ENCODE measurements at places on chromosomes 5 and 9.

- DNase-seq = no peak
Observed at GRCh38 chr9:132723809-132724208, 53.5 kb downstream of the GTF3C4 start.

DNA sequence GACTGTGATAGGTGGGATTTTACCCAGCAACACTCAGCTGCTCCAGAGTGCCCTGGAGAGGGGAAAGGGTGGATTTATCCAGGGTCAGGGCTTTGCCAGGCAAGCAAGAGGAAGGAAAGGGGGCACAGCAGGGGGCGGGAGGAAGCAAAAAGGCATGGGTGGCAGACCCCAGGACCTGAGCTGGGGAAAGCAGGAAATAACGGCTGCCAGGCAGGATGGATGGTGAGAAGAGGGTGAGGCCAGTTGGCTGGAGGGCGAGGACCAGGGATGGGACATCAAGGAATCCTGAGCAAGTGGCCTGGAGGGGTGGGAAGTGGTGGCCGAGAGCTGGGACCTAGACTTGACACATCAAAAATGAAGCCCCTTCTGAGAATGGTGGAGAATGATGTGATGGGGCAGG, 64.2 kb downstream of the DUSP1 start:
- DNase-seq = no peak

- no peak for DNase-seq
Observed at GRCh38 chr5:119028575-119028974, 40.2 kb upstream of the DTWD2 start.

DNA sequence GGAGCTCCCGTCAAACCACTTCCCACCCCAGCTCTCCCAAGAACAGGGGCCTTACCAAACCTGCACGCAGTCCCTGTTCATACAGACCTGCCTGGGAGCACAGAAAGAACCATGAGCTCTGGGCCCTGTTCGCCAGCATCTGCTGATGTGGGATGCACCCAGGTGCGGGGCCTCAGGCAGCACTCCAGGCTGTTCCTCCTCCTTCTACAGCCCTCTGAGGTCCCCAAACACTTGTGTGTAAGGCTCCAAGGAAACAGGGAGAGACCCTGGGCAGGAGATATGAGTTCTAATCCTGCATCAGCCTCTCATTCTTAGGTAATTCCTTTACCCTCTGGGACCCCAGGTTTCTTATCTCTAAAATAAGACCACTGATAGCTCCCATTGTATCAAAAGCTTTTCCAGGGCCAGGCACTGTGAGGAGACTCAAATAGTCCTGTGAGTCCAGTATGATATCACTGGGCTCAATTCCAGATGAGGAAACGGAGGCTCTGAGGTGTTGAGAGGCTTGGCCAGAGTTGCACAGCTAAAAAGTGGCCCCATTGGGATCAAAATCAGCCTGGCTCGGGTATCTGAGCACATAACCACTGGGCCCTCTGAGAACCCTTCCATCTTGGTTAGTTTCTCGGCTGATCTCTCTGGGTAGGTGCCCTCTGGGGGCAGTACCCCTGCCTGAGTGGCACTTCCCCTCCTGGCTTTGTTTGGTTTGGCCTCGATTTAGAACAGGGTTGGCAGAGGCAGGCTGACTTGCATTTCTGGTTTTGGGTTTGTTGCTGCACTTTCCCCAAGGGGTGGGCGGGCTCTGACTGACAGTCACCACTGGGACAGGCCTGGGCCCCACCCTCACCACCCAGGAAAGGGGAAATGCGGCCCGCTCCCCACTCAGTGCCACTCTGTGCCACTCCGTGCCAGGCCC, 116.8 kb downstream of the RGS3 start:
- no peak for DNase-seq

DNA sequence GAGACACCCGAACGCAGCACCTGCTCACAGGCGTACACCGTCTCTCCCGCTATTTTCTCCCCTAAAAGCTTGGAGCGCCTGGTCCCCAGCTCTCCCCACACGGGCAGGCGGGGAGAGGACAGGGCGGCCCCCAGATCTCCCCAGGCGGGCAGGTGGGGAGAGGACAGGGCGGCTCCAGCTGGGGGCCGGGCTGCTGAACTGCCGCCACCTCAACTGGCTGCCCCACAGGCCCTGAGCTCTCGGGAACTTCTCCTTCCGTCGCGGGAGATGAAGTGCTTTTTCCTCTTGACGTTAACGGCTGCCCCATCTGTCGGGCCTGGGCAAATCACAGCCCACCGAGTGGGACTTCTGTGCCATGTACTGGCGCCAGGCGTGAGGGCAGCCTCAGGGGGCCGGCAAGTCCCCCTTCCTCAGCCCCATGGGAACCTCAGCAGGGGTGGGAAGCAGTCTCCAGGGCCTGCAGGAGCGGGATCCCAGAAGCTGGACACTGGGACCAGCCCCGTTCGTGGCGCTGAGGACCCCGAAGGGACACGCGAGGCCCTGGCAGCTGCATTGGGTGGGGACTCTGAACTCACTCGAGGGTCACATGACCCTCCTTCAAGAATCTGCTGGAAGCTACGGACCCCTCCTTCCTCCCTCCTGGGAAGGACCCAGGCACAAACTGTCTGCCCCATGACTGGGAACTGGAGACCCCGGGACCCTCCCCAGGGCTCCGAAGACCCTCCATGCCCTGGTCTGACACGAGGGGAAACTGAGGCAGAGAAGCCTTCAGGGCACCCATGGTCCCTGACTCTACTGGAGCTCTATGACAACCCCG, 5.7 kb upstream of the EGFL7 start:
- DNase-seq = no peak

- no peak for DNase-seq
Observed at GRCh38 chr5:107418071-107418470, 252.7 kb downstream of the EFNA5 start.

DNA sequence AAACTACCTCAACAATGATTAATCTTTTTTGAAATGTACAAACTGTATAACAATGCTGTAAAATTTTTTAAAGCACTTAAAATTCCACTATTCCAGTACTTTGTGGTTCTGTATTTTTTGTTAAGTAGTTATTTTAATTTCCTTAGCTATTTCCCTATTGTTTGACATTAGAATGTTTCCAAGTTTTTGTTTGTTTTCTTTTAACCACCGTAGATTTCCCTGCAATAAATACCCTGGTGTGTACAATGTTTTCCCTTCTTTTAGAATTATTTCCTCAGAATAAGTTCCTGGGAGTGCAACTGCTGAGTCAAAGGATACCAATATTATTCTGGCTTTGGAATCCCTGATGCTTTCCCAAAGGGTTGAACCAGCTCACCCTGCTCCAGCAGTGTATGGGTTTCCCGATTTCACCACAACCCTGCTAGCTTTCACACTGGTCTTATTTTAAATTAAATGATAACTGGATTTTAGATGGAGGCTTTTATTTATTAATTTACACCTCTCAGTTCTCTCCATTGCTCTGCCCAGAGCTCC, 20.6 kb upstream of the ANGPTL2 start:
- no peak for DNase-seq

GRCh38 chr9:133782157-133783130, 44.3 kb upstream of the SARDH start:
- DNase-seq = peak; percentile 73

DNA sequence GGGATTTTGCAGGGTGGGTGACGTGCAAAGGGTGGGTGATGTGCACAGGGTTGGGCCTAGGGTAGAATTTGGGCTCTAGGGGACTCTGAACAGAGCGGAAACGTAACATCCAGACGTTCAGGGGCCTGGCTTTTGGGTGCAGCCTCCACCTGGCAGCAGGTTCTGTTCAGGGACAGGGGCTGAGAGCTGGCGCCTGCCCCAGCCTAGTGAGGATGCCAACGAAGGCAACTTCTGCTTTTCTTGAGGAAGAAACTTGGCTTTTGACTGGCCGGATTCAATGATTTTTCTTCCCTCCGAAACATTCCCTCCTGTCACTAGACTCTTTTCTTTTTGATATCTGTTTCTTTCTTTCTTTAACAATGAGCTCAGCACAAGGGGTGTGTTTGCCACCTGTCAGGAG, 38.6 kb upstream of the SLC6A19 start:
- DNase-seq = no peak

DNA sequence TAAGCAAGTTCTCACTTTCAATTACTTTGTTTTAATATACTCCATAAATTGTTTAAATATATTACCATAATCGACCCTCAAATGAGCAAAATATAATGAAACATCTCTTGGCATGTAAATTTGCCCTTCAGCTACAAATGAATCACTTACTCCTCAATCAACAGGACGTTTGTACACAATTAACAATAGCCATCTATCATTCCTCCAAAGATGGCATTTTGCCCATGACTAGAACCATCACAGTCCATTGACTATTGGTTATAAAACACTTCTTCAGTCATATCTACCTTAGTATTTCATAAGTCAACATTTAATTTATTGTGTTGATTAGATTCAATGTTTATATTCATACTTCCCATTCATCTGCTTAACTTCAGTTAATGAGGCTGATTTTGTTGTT, 127.2 kb downstream of the CTNND2 start:
- DNase-seq = no peak

- no peak for DNase-seq
Observed at GRCh38 chr5:178279026-178279722, 46.6 kb upstream of the PHYKPL start.

DNA sequence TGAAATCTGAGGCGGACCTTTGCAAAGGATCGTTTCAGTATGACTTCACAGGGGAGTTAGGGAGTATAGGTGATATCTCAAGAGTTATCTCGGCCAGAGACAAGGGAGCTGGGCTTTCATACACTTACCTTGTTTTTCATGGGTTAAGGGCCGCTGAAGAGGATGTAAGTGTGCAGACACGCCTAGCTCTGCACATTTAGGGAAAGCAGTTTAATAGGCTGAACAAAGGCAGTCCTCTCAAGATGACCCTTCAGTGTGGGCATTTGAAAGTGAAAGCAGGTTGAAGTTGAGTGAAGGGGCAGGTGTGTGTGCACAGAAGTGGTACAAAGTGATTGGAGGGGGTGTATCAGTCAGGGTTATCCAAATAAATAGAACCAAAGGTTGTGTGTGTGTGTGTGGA, 33.1 kb upstream of the PRXL2C start:
- no peak for DNase-seq

DNA sequence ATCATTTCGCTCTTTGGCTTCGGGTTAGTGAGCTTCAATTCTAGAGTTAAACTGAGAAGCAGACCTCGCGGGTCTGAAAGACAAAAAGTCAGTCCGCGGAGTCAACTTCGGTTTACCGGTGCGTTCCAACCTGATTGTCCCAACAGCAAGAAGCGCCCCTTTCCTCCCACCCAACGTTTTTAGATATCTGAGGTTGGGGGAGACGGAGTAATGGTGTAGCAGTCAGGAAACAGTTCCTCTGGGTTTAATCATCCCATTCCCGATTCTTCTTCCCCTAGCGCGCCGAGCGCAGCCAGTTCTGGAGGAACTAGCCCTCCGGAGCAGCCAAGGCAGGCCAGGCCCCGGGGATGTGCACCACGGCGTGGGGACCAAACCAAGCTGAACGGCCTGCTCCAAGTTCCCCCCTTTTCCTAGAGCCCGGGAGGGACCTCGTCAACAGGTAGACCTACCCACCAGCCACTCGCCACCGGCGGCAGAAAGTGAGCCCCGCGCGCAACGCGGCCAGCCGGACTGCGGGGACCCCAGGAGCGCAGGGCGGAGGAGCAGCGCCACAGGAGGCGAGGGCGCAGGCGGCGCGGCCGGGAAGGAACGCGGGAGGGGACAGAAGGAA, 622 bp upstream of the ISL1 start:
- DNase-seq = no peak

DNA sequence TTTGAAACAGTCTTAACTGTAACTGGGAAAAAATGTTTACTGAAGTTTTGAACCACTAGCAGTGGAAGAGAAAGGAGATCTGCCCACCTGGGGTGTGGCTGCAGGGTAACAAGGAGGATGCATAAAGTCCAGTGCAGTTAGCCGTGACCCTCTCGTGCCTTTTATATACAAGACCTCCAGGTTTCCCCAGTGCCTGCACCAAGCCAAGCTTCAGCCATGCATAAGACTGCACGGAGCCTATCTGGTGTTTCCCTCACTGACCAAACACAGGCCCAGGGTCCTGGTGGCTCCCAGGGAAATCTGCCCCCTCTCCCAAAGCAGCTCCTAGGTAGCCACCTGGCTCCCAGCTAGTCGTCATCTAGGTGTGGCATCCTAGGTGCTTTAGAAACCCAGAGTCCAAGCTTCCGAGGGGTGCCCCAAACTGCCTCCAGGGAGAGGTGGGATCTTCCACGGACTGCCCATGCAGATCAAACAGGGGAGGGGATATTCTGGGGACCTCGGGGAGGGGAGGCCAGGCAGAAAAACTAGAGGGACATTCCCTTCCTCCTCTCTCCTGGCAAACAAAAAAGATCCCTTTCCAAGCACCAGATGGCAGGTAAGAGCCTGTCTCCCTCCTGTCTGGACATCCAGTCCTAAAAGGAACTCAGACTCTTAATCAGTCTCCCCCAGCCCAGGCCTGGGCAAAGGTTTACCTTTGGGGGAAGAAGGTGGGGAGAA, 2.7 kb downstream of the SHB start:
- DNase-seq = no peak

GRCh38 chr9:5438301-5439162, 807 bp upstream of the PLGRKT start:
- no peak for DNase-seq

DNA sequence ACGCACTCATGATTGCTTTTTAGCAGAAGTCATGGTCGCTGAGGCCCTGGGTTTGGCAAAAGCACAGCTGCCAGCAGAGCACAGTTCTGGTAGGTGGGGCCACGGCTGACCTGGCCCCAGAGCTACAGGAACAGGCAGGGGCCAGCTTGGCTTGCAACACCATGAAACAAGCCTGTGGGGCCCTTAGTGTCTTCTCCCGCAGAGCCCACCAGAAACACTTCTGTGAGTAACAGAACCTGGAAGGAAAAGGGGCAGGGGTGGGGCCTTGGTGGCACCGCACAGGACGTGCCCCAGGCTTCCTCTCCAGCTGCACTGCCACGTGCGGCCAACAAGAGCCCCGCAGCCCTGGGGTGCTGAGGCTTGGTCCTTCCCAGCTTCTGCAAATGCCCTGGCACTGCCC, 4.8 kb downstream of the ASB6 start:
- no peak for DNase-seq

- DNase-seq = no peak
Observed at GRCh38 chr5:91052977-91053740, 330.0 kb downstream of the ARRDC3 start.

DNA sequence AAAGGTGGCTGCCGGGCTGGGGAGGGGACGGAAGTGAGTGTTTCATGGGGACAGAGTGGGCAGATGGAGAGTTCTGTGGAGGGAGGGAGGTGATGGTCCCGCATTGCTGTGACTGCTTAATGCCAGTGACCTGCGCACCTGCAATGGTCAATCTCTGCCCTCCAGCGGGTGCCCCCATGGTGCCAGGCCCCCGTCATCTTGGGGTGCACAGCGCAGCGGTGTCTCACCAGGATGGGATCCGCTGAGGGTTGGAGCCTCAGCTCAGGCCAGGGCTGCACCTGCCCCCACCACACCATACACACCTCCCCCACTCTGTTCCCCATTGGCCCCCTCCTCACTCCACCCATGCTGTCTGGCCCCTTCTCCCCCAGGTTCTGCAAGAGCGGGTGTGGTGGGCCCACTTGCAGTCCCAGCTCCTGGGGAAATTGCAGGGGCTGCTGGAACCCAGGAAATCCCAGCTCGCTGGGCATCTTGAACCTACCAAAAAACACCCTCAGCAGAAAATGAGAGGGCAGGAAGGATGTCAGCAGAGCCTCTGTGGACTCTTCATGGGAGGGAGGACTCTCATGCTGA, 12.1 kb upstream of the CAMSAP1 start:
- no peak for DNase-seq

GRCh38 chr5:164497311-164498064, 992.1 kb downstream of the MAT2B start:
- DNase-seq = no peak
